ENCODE measurements at places on chromosomes 4 and X.

- DNase-seq: no peak
Observed at GRCh38 chrX:135330706-135331105, 21.4 kb downstream of the ETDC start.

DNA sequence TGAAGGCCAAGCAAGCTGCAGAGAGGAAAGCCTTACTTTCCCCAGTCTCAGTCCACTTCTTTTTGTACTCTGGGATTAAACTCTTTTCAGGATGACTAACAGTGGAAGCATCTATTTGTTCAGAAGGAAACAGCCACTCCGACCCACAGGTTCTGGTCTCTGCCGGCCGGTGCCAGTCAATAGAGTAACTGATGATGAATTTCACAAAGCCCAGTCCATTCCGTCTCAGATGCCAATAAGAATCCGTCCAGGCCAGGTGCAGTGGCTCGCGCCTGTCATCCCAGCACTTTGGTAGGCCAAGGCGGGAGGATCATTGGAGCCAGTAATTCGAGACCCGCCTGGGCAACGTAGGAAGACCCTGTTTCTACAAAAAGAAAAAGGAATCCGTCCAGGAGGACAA, 58.5 kb upstream of the HELT start:
- DNase-seq: no peak

DNA sequence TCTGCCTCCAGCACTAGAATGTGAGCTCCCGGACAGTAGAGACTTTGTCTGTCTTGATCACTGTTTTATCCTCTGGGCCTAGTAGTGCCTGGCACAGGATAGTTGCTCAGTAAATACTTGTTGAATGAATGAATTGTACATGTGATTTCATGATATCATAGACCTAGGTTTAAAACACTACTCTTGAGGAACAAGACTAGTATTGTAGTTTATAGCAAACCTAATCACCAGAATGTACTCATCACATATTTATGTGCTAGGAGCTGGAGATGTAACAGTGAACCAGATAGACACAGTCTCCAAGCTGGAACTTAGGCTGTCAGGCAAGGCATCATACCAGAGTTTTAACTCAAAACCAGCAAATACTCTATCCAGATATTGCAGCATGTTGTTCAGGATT, 23.5 kb downstream of the GAB3 start:
- no peak for DNase-seq

- no peak for DNase-seq
Observed at GRCh38 chr4:8472158-8472688, 31.6 kb downstream of the TRMT44 start.

- DNase-seq: no peak
Observed at GRCh38 chr4:65635051-65635821, 35.1 kb downstream of the EPHA5 start.

DNA sequence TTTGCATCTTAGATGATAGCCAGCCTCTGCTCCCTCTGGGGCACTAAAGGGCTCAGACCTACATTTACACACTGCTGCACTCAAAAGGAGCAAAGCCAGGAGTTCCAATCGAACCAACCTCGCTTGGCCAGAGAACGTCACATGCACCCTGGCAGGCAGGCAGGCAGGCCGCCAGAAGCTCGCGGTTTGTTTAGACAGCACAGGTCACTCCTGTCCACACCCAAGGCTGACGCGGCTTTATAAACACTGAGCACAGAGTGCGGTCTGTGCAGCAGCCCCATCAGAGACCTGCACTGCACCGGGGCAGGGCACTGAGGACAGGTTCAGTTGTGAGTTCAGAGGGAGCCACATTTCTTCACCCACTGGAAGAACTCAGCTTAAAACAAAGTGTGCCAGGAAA, 143.9 kb downstream of the BCOR start:
- DNase-seq: no peak

DNA sequence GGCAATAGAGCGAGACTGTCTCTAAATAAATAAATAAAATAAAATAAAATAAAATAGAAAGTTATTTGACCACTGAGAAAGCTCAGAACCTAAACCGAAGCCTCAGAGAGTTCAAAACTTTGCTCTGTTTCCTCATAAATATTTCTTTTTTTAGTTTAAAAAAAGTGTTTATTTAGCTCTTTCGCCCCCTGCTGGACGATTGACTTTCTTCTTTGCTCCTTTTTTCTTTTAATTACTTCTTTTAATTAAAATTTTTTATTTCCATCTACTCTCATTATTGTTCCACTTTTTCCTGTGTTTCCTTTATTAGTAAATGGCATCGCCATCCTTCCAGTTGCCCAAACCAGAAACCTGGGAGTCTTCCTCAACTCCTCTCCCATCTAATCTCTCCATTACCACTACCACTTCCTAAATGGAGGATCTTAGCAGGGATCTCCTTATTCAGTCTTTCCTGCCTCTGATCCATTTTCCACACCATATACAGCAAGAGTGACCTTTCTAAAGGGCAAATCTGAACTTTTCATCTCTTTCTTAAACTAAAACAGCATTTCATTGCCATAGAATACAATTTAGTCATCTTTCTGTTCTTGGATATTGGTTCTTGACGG, 728 bp upstream of the IL13RA2 start:
- no peak for DNase-seq

- no peak for DNase-seq
Observed at GRCh38 chrX:137227151-137227550, 193.4 kb upstream of the GPR101 start.

DNA sequence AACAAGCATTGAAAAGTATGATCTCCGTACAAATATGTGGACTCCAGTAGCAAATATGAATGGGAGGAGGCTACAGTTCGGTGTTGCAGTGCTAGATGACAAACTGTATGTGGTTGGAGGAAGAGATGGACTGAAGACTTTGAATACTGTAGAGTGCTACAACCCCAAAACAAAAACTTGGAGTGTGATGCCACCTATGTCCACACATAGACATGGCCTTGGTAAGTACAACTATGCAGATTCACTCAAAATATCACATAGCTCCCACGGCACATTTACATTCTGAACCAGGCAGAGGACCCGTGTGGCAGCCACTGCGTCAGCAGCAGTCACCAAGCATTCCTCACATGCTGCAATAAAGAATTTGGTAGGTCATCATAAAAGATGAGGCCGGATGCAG, 41.3 kb downstream of the KLHL5 start:
- DNase-seq: no peak

- no peak for DNase-seq
Observed at GRCh38 chrX:21875013-21875412, 19.2 kb downstream of the YY2 start.

- DNase-seq: no peak
Observed at GRCh38 chrX:136067966-136068365, 79.4 kb upstream of the FHL1 start.

- no peak for DNase-seq
Observed at GRCh38 chr4:87024201-87024600, 89.4 kb downstream of the AFF1 start.

GRCh38 chrX:13829983-13830382, 13.1 kb upstream of the GPM6B start:
- no peak for DNase-seq

DNA sequence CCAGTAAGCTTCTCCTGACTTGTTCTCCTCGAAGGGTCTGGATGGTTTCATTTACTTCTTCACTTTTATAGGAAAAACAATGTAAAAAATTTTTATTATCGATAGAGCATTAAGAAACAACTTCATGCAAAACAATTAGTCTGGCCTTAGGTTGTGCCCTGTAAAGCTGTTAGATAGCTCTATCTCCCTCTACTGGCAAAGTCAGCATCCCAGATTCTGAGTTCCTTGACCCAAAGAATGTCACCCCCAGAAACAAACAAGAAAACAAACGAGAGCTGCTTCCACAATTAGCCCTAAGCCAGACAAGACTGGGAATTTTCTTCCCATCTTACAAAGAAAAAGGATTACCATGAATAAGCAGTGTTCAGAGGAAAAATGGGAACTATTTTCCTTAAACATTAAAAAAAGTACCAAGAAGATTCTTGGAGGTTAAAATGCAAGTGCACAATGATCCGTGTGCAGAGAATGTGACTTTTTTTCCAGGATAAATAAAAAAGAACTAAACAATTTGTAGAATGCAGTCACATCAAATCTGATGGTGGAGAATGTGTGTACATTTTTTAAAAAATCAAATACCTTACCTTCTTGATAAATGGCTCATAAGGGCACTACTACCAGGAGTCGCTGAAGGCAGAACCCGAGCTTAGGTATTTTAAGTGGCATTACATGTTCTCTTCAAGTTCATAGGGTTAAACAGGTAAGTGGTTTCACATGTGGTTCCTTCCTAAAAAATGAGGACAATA, 293.2 kb downstream of the FBXO8 start:
- DNase-seq: no peak

DNA sequence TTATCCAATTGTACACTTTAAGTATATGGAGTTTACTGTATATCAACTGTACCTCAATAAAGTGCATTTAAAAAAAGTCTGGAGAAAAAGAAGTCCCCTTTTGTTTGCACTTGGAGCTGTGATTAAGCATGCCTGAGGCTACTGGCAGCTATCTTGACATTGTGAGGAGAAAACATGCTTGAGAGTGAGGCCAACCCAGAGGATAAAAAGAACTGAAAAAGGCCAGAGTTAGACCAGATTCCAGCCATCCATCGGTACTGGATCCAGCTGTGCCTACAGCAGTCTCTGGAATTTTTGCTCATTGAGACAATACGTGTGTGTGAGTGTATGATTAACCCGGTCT, 57.4 kb downstream of the LGI2 start:
- DNase-seq: no peak

GRCh38 chrX:80139564-80139963, 125.0 kb downstream of the TBX22 start:
- DNase-seq: no peak

DNA sequence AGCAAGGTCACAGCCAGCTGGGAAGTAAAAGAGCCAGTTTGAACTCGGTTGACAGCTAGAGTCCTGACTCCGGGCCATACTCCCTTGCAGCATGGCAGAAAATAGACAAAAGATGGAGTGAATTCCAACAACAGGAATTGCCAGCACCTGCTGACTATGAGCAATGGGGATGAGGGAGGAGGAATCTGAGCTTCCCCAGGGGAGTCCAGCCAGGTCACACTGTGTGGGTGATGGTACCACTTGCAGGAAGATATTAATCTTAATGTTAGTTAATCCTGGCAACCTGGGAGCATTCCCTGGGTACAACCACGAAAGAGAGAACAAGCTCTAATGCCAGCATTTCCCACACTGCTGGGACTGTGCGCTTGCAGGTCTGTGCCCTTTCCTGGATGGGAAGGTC, 48.1 kb upstream of the S100G start:
- no peak for DNase-seq

DNA sequence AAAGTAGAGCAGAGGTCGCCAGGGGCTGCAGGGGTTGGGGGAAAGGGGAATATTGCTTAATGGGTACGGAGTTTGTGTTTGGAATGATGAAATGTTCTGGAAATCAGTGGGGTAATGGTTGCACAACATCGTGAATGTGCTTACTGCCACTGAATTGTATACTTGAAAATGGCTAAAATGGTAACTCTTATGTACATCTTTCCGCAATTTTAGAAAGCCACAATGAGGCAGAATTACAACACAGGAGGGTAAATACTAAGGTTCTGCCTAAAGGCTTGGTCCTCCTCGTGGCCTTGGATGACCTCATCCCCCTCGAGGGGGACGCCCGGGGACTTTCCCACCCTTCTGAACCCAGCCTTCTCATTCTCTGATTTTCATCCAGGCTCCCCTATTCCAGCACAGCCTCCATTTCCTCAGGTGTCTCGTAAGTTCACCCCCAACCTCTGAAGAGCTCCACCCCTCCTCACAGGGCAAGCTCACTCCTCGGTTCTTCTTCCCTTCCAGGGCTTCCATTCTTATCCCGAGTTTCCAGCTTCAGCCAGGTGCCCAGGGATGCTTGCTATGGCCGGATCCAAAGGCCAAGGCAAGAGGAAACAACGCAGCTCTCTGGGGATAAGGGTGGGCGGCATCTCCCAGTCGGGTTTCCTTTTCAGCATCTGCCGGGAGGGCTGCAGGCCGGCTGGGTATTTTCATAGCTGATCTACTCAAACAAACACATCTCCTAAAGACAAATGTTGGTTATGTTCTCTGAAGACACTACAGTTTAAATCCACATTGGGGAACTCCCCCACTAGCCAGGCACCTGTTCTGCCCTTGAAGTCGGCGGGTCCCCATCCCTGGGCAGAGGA, 71.3 kb upstream of the ACSL1 start:
- no peak for DNase-seq

- no peak for DNase-seq
Observed at GRCh38 chr4:8516061-8516573, 64.1 kb upstream of the GPR78 start.

GRCh38 chr4:173485164-173485563, 44.9 kb downstream of the HAND2 start:
- no peak for DNase-seq

All from stimulated activated CD4-positive, alpha-beta T cell treated with anti-CD3 and anti-CD28 coated beads, Interleukin-12 subunit alpha, Interleukin-12 subunit beta, amount 100 ng/mL, for 24 hours (primary cell).